H9 (cell line): ENCODE measurements at places on chromosomes 2 and 18. TPM values are rescaled to one million over a fixed set of nuclear protein-coding genes. Genes with fewer than 3 reads are reported as not detected.
A peak's percentile ranks its signal among the peaks of the same experiment; 100 is the strongest.

- H3K36me3 ChIP-seq: peaks cover 5% of the 10 kb centered on the region; the same call in 1 of the 3 replicates
- no peak overlapping the region for H3K27ac ChIP-seq
- no peak overlapping the region for H3K4me3 ChIP-seq
- peaks cover 16% of the 10 kb centered on the region for H3K4me1 ChIP-seq
- no peak for DNase-seq
- H3K27me3 ChIP-seq: no peaks in the 10 kb centered on the region
Measured at GRCh38 chr2:216563646-216564045, 65.0 kb downstream of the RPL37A start.

GRCh38 chr18:25133879-25134278, 218.1 kb downstream of the ZNF521 start:
- H3K27ac ChIP-seq: no peak overlapping the region
- no peaks in the 10 kb centered on the region; the same call in 2 of the 3 replicates for H3K36me3 ChIP-seq
- no peak overlapping the region for H3K4me3 ChIP-seq
- no peaks in the 10 kb centered on the region for H3K27me3 ChIP-seq
- DNase-seq: no peak

GRCh38 chr2:58427572-58428095, 186.5 kb upstream of the FANCL start:
- peaks cover 3% of the 10 kb centered on the region; the same call in 1 of the 2 replicates for H3K4me1 ChIP-seq
- H3K4me3 ChIP-seq: peak overlapping the region; percentile 97
- peak; percentile 51 for DNase-seq
- H3K36me3 ChIP-seq: peaks cover 10% of the 10 kb centered on the region; the same call in 1 of the 2 replicates

DNA sequence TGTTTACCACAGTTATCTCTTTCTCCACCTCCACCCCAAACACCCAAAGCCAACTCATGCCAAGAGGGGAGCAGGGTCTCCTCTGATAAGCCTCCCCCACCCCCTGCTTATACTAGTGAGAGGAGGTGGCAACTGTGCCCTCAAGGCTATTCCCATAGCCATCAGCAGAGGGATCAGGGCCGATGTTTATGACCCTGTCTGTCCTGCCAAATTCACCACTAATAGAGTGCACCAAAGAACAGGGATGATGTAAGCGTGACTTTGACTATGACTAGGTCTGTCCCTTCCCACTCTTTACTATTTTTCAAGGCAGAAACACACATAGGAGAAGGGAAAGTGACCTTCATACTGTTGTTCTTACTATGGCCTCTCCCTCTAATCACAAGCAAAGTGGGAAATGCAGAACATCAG, 74.6 kb downstream of the CLHC1 start:
- no peaks in the 10 kb centered on the region for H3K36me3 ChIP-seq
- H3K4me3 ChIP-seq: no peak overlapping the region
- no peak overlapping the region for H3K27ac ChIP-seq
- H3K4me1 ChIP-seq: no peaks in the 10 kb centered on the region
- H3K27me3 ChIP-seq: no peaks in the 10 kb centered on the region

GRCh38 chr2:175439416-175439815, 257.9 kb upstream of the ATP5MC3 start:
- no peak for DNase-seq
- no peak overlapping the region for H3K4me3 ChIP-seq
- no peaks in the 10 kb centered on the region; the same call in 1 of the 2 replicates for H3K27me3 ChIP-seq
- no peaks in the 10 kb centered on the region for H3K36me3 ChIP-seq
- H3K4me1 ChIP-seq: no peaks in the 10 kb centered on the region; the same call in 1 of the 2 replicates

DNA sequence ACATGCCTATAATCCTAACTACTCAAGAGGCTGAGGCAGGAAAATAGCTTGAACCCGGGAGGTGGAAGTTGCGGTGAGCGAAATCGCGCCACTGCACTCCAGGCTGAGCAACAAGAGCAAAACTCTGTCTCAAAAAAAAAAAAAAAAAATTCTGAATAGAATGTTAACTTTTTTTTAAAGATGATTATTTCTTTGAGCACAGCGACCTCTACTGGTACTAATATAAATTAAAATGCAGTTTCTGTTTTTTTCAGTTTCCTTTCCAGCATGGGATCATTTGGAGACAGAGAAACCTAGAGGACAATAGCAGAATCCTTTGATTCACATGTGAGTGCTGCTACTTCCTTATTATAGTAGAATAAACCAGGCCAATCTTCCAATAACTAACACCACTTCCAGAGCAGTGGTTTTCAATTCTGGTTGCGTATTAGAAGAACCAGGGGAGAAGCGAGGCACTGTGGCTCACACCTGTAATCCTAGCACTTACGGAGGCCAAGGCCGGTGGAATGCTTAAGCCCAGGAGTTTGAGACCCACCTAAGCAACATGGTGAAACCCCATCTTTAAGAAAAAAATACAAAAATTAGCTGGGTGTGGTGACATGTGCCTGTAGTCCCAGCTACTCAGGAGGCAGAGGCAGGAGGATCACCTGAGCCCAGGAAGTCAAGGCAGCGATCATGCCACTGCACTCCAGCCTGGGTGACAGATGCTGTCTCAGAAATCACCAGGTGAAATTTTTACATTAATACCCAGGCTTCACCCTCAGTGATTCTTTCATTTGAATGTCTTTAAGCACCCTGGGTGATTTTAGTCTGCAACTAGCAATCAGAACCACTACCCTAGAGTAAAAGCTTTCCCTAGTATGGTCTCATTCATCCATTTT, 10.1 kb downstream of the SRSF7 start:
- H3K4me3 ChIP-seq: no peak overlapping the region
- peaks cover 81% of the 10 kb centered on the region for H3K36me3 ChIP-seq
- DNase-seq: no peak
- no peak overlapping the region for H3K27ac ChIP-seq

DNA sequence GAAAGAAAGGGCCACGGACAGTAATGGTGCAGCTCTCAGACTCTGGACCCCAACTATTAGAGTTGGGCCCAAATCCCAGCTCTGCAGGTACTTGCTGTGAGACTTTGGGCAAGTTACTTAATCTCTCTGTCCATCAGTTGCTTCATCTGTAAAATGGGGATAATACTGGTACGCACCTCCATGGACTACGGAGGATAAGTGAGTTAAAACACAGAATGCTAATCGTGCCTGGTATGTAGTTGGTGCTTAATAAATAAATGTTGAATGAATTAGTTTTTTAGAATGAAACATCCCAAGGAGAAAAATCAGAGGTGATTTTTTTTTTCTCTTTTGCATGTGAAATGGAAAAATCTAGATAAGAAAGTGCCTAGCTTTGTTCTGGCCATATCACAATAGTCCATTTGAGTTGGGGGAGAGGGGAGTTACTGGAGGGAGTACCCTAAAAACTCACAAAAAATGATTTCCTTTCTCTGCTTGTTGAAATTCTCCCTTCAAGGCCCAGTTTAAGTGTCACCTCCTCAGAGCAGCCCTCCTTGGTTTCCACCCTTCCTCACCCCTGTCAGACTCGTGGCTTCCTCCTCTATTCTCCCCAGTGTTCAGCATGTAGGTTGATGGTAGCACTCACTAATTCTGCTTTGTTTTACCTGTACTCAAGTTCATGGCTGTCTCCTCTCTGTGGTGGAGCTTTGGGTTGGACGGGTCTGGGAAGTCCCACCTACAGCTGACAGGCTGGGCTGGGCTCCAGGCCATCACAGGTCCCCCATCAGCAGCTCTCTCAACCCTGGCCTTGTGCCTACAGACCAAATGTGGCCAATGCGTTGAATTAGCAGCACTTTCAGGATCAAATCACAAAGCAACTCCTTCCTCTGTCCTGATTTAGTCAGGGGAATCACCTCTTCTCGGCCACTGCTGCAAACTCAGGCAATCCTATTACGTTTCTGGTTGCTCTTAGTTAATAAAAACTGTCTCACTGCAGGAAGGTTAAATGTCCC, 92.8 kb upstream of the TAF1B start:
- no peaks in the 10 kb centered on the region; the same call in 1 of the 2 replicates for H3K36me3 ChIP-seq
- no peak for DNase-seq
- peaks cover 3% of the 10 kb centered on the region; the same call in 1 of the 2 replicates for H3K4me1 ChIP-seq

DNA sequence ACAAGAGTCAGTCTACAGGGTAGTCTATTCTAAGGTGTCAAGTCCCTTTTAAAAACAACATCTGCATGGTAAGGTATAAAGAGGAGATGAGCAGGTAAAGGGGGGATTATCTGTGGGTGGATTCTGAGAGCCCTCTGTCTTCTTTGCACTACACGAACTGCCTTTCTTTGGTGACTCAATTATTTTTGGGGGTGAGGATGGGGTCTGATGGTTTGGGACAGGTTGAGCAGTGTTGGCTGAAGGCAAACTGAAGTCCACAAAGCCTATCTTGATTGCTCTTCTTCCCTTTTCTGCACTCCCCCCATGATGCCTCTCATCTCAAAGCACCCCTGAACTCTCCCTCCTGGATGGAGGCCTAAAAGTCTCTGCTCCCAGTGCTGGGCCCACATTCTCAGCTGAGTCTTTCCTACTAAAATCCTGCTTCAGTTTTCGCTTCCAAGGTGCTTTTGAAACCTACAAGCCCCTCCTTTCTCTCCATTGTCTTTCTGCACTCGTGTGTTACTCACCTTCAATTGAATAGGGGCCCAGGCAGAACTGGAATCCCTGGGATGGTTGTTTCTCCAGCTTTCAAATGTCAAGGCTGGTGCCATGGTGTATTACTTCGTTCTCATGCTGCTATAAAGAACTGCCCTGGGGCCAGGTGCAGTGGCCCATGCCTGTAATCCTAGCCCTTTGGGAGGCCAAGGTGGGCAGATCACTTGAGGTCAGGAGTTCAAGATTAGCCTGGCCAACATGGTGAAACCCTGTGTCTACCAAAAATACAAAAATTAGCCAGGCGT, 64.3 kb downstream of the PRKCE start:
- H3K27ac ChIP-seq: no peak overlapping the region
- H3K36me3 ChIP-seq: no peaks in the 10 kb centered on the region
- H3K4me1 ChIP-seq: peaks cover 6% of the 10 kb centered on the region; the same call in 1 of the 2 replicates

The SERPINB2 gene
- not detected in 2 replicates for total RNA-seq

DNA sequence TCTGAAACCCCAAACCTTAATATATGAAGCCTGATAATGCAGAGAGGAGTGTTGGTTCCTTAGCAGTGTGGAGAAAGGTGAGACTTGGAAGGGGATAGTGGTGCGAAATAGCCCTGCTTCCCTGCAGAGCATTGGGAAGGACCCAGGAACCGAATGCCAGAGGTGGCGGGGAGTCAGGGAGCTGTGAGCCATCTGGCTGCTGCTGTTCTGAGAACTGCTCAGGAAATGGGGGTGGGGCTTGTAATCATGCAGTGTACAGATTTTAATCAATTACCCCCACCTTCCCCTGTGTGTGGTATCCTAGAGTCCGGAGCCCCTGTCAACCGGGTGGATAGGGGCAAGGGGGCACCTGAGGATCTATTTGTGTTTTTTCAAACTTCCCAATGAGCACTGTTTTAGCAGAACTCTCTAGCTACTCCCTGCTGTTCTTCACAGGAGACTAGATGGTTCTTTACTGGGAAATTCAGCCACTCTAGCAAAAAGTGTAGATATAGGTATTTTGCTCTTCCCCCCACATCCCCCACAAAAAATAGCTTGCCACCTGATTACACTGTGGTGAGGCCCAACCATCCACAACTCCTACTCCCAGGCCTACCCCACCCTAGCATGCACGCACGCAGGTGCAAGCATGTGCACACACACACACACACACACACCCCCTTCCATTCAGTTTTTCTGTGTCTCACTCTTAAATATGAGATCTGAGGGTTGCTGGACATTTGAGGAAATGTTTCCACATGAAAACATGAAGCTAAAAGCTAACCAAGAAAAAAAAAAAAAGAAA, 30.1 kb upstream of the MBOAT2 start:
- H3K4me3 ChIP-seq: no peak overlapping the region
- H3K27ac ChIP-seq: no peak overlapping the region
- no peaks in the 10 kb centered on the region for H3K27me3 ChIP-seq
- H3K4me1 ChIP-seq: peaks cover 5% of the 10 kb centered on the region; the same call in 1 of the 2 replicates

DNA sequence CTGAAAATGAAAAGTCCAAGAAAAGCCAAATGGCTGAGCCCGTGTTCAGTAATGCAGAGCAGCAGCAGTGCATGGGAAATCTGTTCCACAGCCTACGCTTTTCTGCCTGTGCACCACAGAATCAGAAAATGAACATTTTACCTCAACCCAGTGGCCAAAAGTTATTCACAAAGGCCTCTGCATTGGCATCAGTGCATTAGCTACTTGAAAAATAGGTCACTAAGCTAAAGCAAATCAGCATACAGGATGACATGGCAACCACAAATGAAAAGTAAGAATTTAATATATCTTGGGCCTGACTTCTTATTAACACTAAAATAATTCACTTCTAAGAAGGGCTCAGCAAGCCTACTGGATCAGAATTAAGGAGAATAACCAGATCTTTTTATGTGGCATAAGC, 1145.3 kb upstream of the CHAC2 start:
- H3K27ac ChIP-seq: no peak overlapping the region
- H3K4me3 ChIP-seq: no peak overlapping the region
- H3K4me1 ChIP-seq: no peaks in the 10 kb centered on the region
- no peak for DNase-seq

DNA sequence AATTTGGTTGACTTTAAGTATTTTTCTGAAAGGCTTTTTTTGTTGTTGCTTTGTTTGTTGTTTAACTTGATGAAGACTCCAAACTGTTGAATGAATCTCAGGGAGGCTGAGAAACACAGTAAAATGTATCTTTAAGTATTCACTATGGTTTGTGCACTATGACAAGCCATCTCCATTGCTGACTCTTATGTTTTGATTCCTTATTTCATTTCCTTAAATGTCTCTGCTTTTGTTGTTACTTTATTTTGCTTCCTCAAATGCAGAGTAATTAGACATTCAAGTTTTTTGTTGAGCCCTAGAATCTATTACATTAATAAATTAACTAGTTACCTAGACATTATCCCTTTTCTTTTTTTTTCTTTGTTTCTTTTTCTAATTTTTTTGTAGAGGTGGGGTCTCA, 46.3 kb upstream of the SLC39A10 start:
- peaks cover under 1% of the 10 kb centered on the region; the same call in 1 of the 3 replicates for H3K36me3 ChIP-seq
- no peaks in the 10 kb centered on the region for H3K27me3 ChIP-seq
- no peak for DNase-seq
- no peak overlapping the region for H3K4me3 ChIP-seq
- H3K27ac ChIP-seq: no peak overlapping the region
- no peaks in the 10 kb centered on the region; the same call in 1 of the 2 replicates for H3K4me1 ChIP-seq

The DSG1 gene
- total RNA-seq: not detected in 2 replicates

- H3K4me1 ChIP-seq: no peaks in the 10 kb centered on the region
- H3K36me3 ChIP-seq: no peaks in the 10 kb centered on the region
- no peak overlapping the region for H3K4me3 ChIP-seq
Measured at GRCh38 chr2:169162613-169163012, 93.2 kb downstream of the DHRS9 start.

DNA sequence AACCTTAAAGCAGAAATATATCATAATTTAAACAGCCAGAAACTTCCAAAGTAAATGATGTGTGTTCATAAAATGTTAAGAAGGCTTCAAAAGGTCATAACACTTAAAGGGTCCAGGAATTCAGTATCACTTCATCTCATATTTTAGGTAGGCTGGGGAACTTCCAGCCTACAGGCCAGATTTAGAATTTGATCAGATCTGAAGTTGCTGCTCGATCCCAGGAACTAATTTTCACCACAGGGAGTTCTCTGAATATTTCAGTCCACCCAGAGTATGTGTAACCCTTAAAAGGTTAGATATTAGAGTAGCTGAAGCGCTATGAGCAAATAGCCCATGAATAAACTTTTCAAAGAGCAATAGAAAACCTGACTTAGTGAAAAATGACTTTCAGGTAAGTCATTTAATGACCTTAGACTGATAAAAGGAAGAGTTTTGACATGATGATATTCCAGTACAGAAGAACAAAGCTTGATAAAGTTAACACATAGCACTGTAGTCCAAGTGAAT, 1.7 kb downstream of the WIPF1 start:
- 0 out of 2 replicates have a peak, but pooled peaks cover 3% of the 10 kb centered on the region for H3K4me1 ChIP-seq
- no peak overlapping the region for H3K4me3 ChIP-seq
- no peaks in the 10 kb centered on the region for H3K27me3 ChIP-seq
- no peak for DNase-seq
- no peaks in the 10 kb centered on the region for H3K36me3 ChIP-seq
- no peak overlapping the region for H3K27ac ChIP-seq

GRCh38 chr2:72141032-72141645, 6.5 kb downstream of the CYP26B1 start:
- H3K27ac ChIP-seq: no peak overlapping the region
- peaks cover 46% of the 10 kb centered on the region for H3K27me3 ChIP-seq
- H3K36me3 ChIP-seq: no peaks in the 10 kb centered on the region
- H3K4me3 ChIP-seq: no peak overlapping the region
- H3K4me1 ChIP-seq: no peaks in the 10 kb centered on the region; the same call in 1 of the 2 replicates
- no peak for DNase-seq
